Muscle of leg (tissue), 16 donors: ENCODE measurements at places on chromosomes 12 and 14.

DNA sequence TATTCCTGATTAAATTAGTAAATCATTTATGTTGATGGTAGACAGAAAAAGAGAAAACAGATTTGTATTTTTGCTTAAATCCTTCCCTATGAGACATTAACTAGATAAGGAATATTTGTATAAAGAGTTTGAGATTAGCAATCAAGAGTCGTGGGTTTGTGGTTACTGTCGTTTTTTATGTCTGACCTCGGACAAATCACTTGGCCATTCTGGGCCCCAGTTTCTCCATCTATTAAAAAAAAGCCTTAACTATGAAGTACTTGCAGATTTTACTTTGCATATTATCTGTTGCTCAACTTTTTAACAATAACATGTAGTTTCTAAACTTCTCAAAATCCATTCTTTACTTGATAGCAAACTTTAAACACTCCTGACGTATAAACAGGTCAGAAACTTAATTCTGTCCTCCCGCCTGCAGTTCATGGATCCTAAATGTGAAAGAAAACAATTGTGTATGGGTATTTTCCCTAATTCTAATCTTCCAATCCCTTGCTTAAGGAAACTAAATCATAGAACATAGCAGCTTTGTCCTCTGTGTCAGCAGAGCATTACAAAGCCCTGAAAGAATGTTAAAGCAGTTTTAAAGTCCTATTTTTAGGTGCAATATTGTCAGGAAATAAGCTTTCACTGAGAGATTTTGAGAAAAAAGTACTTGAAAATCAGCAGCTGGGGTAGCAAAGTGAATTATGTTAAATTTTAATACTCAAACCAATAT lies 118.2 kb downstream of the GPR135 start:
- DNase-seq: peak; percentile 62

DNA sequence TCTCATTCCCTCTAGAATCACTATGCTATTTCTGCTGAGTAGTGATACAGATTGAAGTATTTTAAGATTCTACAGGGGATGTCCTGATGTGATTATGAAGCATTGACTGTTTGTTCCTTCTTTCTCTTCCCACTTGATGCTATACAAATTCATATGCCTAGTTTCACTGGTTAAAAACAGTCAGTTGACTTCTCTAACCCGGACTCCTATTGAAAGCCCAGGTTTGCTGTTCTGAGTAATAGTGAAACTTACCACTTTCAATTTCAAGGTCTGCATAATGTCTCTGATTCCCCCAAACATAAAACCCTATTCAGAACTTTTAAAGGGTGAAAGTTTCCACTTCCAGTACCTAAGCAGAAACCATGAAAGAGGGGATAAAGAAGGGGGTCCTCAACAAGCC lies 117.7 kb upstream of the RPL10L start:
- DNase-seq: peak; percentile 1

- DNase-seq: no peak
Observed at GRCh38 chr12:111148005-111148404, 220.9 kb downstream of the PHETA1 start.

GRCh38 chr14:29518335-29518734 lies 409.3 kb downstream of the PRKD1 start:
- DNase-seq: peak; percentile 1

- peak; percentile 98 for DNase-seq
Observed at GRCh38 chr12:29738365-29738764, 45.4 kb downstream of the TMTC1 start.

DNA sequence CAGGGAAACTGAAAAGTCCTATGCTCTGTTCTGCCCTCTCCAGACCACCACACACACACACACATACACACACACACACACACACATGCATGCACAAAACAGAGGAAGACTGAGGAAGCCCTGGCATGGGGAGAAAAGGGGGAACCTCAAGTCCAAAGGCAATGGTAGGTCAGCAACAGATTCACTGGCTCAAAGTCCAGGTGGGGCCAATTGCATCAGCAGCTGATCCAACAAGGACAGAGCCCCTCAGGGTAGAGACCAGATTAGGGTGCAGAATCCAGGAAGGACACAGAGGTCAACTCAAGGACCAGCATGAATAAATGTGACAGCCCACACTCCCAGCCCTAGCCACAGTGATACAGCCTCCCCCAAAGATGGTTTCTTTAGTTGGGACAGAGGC lies 425.0 kb upstream of the SOX5 start:
- DNase-seq: no peak

DNA sequence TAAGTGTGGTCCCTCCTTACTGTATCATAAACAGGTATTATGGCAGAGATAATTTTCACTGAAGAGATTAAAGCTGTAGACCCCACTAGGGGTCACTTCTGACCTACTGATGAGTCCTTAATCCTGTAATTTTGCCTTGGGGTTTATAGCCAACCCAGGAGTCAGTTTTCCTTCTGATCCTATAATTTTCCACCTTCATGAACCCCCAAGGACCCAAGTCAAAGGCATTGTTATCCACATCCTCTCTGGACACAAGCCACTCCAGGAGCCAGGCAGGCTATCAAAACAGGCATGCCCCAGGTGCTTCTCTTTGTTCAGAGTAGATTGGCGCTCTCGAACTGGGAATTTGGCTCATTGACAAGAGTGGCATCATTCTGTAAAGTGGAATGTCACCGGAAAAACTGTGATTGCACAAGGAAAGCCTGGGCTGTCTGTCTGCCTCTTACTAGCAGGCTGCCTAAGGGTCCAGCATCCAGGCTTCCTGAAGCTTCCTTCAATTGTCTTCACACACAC lies 1523.2 kb upstream of the FLRT2 start:
- peak; percentile 58 for DNase-seq

DNA sequence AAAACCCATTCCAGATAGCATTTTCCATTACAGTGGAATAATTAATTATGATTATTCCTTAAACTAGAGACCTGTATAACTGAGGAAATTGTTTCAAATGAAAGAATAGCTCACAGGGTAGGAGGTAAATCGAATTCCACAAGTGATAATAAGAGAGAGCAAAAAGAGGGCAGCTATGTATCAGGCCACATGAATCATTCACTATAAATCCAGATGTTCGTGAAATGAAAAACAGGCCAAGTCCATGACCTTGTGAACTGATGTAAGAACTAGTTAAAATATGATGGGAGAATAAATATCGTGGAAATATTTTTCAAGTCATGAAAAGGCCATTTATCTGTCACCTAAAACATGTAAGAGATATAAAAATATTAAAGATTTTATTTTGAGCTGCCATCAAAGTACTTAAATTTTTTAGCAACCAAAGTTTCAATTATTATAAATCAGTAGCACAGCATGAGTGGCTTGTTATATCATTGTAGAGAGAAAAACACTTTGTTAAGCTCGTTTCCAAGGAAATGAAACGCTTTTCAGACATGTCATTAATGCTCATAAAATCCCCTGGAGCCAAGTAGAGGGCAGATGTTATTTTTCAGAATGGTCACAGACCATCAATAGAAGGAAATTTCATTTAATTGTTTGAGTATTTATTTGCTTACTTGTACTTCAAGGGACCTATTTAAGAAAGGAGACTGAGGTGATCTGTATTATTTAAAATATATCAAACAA lies 120.6 kb upstream of the CDKN3 start:
- peak; percentile 47 for DNase-seq

GRCh38 chr14:64035143-64035542 lies 182.3 kb downstream of the SYNE2 start:
- DNase-seq: no peak
